ENCODE measurements at places on chromosomes 12 and 14.

- DNase-seq = peak; percentile 99
Measured at GRCh38 chr12:26274441-26275312, 79.3 kb downstream of the SSPN start.

DNA sequence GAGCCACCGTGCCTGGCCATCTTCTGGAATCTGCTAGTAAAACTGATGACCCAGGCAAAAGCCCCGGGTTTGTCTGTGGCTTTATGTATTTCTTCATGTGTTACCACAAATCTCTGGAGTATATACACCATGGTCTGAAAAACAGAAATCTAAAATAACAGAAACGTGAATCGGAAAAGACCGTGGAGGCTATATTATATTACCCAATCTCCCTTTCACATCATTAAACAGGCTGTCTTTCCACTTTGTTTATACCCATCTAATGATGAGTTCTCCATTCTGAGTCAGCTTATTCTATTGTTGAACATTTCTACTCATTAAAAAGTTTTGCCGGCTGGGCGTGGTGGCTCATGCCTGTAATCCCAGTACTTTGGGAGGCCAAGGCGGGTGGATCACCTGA is 9.5 kb upstream of the AJUBA start:
- DNase-seq = no peak

DNA sequence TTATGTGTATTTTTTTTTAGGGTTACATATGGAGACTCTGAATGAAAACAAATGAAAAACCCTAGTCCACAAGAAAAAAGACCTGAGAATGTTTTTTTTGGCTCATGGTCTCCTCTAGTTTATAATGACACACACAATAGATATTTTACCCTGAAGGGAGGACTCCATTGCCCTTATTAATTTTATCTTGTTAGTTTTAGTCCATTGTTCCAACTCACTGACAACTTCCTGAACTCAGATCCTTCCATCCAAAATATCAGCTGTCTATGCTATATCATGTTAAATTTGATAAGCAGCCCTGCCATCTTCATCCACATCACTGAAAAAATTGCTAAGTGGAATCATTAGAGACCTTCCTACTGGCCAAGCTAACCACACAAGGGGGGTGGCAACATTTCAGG is 232.1 kb downstream of the MON2 start:
- peak; percentile 92 for DNase-seq

- no peak for DNase-seq
Measured at GRCh38 chr14:88599326-88599725, 36.5 kb downstream of the ZC3H14 start.

- DNase-seq = peak; percentile 12
Measured at GRCh38 chr12:91413581-91414546, 231.2 kb upstream of the DCN start.

DNA sequence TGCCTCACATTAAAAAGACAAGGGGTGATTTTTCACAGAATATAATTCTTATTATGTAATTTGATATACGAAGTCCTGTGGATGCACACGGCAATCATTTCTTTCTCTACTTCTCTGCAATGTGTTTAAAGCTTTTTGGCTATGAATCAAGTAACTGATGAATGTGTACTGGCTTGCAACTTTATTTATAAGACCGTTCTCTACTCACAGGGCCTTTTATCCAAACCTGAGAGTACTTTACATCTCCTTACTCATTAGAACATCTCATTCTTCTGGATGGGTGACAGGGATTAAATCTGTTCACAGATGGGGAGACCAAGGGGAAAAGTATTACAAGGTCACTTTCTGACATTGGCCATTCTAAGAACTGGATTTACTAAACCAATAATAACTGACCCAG is 215.8 kb upstream of the DIO2 start:
- peak; percentile 32 for DNase-seq

- no peak for DNase-seq
Measured at GRCh38 chr12:31117203-31118011, 43.7 kb downstream of the DDX11 start.

DNA sequence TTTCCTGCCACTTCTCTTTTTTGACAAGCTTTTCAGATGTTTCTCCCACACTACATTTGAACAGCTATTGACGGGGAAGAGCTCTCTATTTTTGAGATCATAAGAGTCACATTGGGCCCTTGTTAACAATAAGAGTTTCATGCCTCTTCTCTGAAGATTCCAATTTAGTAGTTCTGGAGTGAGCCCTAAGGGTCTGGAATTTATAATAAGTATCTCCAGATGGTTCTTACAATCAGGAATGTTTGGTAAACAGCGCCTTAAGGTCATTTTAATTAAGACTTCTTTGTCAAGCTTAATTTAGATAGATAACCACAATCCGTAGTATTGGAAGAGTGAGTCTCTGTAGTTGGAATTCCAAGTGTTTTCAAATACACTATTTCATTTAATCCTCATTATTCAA is 60.6 kb upstream of the HECTD1 start:
- no peak for DNase-seq

- no peak for DNase-seq
Measured at GRCh38 chr12:121170151-121170550, 37.5 kb downstream of the P2RX7 start.

- no peak for DNase-seq
Measured at GRCh38 chr14:81991998-81992397, 458.3 kb upstream of the SEL1L start.

DNA sequence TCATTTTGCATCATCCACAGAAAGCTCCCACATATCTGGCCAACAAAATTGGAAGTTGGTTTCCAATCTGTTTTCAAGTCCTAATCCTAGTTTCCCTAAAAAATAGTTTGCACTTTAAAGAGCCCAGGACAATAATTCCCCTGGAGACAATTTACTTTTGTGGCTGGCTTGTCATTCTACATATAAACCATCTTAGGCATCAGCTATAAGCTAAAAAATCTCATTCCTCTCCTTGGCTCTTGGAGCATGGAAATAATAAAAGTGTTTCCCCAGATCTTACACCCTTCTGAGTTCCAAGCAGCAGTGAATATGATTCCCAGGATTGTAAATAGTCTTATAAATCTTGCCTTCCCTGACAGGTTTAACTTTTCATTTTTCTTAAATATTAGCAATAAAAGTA is 89.1 kb upstream of the NUDT4 start:
- no peak for DNase-seq

GRCh38 chr12:62724285-62724684 is 210.7 kb downstream of the PPM1H start:
- no peak for DNase-seq

DNA sequence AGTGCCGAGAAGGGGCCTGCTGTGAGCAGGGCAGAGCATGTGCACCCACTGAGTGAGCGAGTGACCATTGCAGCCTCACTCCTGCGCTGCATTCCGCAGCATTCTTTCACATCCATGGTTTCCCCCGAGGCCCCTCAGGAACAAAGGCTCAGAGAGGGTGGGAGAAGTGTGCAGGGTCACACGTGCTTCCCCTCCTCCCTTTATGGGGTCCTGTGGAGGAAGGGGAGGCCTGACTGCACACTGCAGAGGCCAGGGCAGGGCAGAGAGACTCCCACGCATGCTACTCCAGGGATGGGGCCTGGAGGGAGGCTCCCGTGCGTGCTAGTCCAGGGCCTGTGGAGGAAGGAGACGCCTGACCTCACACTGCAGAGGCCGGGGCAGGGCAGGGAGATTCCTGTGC is 63.2 kb downstream of the DIO3 start:
- no peak for DNase-seq

DNA sequence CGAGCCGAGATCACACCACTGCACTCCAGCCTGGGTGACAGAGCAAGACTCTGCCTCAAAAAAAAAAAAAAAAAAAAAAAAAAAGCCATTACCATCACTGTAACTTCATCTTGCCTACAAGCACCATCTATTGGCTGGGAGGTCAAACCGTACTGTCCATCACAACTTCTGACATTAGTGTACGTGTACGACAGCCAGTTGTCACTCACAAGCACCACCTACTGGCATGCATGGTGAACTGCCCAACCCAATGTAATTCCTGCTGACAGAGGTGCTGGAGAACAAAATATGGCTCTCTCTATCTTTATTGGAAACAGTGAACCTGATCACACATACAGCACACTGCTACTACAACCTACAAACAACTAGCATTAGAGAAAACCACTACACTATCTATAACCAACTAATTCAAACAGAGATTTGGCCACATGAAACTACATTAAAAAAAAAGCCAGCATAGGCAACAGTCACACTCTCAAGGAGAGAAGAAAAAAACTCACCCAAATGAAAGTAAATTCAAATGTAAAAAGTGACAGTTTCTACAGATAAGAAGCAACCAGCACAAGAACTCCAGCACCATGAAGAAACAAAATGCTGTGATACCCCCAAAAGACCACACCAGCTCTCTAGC is 82.3 kb downstream of the PUS7L start:
- DNase-seq = no peak

- DNase-seq = no peak
Measured at GRCh38 chr12:45256721-45257120, 40.8 kb downstream of the ANO6 start.

GRCh38 chr14:34883954-34884353 is 8.8 kb upstream of the BAZ1A start:
- DNase-seq = no peak

DNA sequence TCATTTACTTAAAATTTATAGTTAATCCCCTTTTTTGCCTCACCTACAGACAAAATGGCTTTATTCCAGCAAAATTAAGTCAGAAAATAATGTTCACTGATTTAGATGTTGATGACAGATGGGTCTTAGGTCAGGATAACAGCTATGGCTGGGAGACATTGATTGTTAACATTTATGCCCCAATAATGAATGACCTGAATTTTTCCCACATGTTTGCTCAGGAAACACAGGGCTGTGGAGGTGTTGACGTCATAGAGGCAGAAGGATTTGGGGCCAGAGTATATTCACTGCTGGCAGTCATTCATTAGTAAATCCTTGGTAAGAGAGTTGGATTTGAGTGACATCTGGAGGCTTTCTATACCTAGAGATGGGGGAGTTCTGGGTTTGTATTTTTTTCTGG is 121.3 kb downstream of the PDE3A start:
- peak; percentile 30 for DNase-seq

GRCh38 chr14:103688441-103688840 is 26.8 kb downstream of the XRCC3 start:
- DNase-seq = no peak

DNA sequence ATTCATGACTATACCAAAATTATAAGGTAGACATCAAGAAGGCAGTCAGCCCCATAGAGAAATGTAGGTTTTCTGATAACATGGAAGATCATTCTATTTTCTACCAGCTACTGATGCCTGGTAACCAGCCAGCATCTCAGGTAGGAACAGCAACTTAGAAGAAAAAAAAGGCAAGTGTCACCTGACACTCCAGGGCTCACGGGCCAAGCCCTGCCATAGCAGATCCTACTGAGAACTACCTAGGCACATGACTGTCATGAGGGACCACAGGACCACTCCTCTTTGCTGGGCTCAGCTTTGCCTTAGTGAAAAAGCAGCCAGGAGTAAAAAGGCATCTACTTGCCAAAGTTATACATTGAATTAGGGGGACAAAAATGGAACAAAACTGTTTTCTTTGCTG is 33.4 kb downstream of the CORO1C start:
- DNase-seq = no peak

DNA sequence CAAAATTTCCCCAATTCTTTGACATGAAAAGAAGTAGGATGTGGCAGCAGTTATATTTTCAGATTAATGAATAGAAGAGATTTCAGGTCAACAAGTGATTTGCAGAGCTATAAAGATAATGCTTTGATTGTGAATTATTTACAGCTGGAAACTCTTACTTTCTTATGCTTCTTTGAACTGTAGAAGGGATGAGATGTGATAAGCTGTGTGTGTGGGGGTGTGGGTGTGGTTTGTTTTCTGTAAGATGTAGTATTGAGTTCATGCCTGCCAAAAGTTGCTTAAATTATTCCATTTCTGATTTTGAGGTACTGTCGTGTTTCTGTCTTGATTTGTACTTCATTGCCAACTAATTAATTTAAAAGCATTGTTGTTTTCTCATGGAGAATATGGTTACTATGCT is 22.7 kb downstream of the AEBP2 start:
- peak; percentile 28 for DNase-seq

DNA sequence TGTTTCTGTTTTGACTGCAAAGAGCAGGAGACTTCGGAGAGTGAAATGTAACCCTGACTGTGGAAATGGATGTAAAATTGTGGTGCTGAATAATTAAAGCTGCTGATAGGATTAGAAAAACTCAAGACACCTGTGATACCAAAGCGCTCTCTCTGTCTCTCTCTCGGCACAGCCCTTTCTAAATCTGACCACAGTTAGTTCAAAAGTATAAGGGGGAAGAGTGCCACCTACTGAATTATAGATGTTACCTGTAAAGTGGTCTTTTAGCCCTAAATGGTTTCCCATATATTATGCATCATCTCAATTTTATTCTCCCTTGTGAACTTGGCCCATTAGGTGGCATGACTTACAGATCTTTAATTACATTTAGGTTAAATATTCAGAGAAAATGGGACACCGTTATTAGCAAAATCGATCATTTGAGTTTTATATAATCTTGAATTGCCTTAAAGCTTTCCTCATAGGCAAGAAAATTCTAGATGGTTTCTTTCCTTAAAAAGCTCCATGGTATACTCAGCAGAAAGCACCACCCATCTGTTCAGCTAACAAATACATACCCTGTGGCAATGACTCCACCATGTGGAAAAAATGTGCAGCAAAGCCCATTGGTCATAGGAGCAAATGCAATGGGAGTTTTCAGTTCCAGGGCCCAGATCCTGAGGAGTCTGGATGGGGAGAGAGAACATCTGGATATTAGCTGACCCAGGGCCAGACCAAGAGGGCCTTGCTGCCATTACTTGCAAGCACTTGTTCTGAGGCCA is 18.1 kb downstream of the RFC5 start:
- peak; percentile 77 for DNase-seq

GRCh38 chr14:24700511-24700910 is 66.5 kb upstream of the GZMB start:
- no peak for DNase-seq

GRCh38 chr14:100440207-100440631 is 117.1 kb downstream of the SLC25A47 start:
- DNase-seq = peak; percentile 68

DNA sequence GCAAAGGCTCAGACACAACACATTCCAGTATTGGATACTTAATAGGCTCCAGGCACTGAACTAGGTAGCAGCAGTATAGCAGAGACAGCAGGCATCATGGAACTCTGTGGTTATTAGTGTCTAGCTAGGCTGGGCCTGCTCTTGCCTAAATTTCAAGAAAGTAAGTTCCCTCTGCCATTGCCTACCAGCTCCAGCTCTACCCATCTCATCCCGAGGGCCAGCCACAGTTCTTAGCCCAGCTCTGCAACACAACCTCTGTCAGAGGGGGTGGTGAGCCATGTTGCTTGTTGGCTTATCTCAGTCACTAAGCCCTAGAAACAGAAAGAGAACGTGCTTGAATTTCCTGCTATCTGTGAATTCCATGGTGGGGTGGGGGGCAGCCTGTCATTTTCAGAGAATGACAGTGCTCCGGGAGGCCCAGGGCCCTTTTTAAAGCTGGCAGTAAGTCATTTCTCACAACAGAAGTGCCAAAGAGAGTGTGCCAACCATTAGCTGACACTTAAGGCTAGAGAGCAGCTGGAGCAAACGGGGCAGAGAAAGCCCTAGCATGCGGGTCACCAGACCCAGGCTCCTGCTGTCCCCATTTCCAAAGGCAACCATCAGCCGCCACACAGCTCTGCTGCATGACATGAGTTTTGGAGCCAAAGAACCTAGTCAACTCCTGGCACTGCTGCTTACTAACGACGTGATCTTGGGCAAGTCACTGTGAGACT is 105.9 kb downstream of the PRMT8 start:
- no peak for DNase-seq

GRCh38 chr14:51304941-51305340 is 64.9 kb downstream of the TMX1 start:
- DNase-seq = peak; percentile 90

GRCh38 chr14:103735815-103736545 is 20.4 kb downstream of the ZFYVE21 start:
- DNase-seq = no peak
